SW480 (cell line): ENCODE measurements at places on chromosomes 7 and 10.

- DNase-seq = no peak
Observed at GRCh38 chr10:123943307-123943706, 51.7 kb upstream of the CPXM2 start.

GRCh38 chr10:121435099-121435875, 163.0 kb downstream of the FGFR2 start:
- DNase-seq = no peak

GRCh38 chr7:69600710-69601519, 2.6 kb downstream of the AUTS2 start:
- DNase-seq = no peak

DNA sequence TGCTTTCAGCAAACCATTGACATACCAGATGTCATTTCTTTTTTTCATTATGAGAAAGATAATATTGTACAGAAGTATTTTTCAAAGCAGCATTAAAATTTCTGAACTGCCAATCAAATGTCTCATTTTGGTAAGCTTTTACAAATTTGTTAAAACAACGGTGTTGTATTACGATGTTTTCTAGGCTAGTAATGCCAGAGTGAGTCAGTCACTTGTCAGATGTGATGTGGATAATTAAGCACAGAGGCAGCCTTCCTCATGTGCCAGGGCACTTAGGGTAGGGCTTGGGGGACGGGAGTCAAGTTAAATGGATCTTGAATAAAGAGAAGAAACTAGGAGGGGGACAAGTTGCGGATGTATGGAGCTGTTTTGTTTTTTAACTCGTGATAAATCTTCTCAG, 10.1 kb downstream of the PSTK start:
- no peak for DNase-seq

- no peak for DNase-seq
Observed at GRCh38 chr7:112854169-112854568, 64.0 kb upstream of the TMEM168 start.

- DNase-seq = no peak
Observed at GRCh38 chr10:20713420-20713819, 183.7 kb downstream of the NEBL start.
